ENCODE measurements at places on chromosomes 5 and 9.

DNA sequence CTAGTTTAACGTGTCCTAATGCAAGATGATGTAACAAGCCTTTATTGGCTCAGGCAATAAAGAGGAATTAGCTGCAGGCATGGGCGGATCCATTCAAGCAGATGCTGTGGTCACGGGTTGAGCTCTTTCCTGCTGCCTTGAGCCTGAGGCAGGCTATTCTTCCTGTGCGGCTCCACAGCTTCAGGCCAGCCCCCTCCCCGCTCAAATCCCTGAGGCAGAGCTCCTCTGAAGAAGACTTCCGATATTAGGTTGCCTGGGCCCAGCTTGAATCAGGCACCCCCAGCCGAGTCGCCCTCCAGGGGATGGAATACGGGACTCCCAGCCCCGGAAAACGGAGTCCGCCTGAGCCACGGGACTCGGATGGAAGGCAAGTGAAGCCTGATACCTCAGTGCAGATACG, 95.0 kb upstream of the RUFY1 start:
- no peak for DNase-seq

- DNase-seq, result no peak
Measured at GRCh38 chr5:91130759-91131158, 252.4 kb downstream of the ARRDC3 start.

DNA sequence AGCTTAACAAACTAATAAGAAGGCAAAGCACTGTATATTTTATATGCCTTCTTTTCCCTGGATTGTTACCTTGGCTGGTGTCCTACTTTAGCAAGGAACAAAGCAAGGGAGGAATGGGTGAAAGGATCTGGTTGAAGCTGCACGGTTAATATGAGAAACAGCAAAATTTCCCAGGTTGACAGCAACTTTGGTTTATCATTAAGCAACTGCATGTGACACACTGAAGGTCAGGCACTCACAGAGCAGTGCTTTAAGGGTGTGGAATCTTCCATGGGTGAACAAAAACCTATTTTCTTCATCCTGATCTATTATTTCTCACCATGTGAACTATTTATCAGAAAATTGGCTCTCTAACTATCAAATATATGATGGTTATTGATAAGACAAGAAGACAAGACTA, 109.0 kb upstream of the ATP10B start:
- DNase-seq, result no peak

GRCh38 chr9:74951725-74952151, 974 bp downstream of the C9orf40 start:
- no peak for DNase-seq

DNA sequence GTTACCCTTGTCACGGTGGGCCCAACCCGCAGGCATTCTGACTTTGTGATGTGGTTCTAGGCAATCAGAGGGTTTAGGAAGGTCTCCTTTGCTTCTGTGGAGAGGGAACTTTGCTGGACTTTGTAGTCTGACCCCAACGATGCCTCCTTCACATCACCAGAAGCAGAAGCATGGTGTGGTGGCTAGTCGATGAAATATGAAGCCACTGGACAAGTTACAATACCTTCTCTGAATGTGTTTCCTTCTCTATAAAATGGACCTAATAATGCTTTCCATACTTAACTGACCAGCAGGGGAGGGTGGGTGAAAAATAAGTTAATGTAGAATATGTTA, 607 bp downstream of the SPEF2 start:
- no peak for DNase-seq

DNA sequence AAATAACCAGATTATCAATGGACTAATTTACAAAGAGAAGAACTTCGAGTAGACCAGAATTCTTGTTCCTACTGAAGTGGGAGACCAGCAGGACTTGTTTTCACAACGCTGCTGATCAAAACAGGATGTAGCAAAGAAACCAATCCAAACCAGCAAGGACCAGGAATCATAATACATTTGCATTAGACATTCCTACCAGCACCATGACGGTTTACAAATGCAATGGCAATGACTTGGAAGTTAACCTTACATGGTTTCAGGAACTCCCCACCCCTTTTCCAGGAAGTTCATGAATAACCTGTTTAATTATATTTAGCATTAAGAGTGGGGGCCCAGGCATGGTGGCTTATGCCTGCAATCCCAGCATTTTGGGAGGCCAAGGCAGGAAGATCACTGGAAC, 100.0 kb downstream of the LPAR1 start:
- DNase-seq, result no peak

- DNase-seq, result no peak
Measured at GRCh38 chr9:125649315-125649714, 57.7 kb downstream of the MAPKAP1 start.

GRCh38 chr9:34477541-34477940, 18.9 kb downstream of the DNAI1 start:
- DNase-seq, result no peak

- no peak for DNase-seq
Measured at GRCh38 chr5:114822863-114823262, 346.8 kb downstream of the TRIM36 start.

DNA sequence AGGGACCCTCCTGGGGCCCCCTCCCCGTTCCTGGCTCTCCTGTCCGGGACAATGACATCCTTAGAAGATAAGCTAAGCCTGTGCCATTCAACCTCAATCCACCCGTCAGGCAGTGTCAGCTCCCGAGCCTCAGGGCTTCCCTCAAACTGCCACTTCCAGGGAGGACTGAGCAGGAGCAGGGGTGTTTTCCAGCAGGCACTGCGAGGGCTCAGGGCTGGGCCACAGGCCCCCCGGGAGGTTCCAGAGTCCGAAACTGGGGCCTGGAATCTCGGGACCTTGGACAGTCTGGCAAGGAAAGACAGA, 26.2 kb downstream of the LHX3 start:
- no peak for DNase-seq

GRCh38 chr9:107174441-107174840, 108.6 kb upstream of the RAD23B start:
- DNase-seq, result no peak

- DNase-seq, result no peak
Measured at GRCh38 chr9:95689669-95690068, 172.9 kb upstream of the PTCH1 start.
